ENCODE measurements at places on chromosomes 2 and 18.

- H3K4me3 ChIP-seq: no peak overlapping the region
- peaks cover 5% of the 10 kb centered on the region for H3K4me1 ChIP-seq
- DNase-seq: no peak
- H3K27ac ChIP-seq: no peak overlapping the region
- peaks cover 6% of the 10 kb centered on the region for H3K27me3 ChIP-seq
Observed at GRCh38 chr18:50127516-50128210, 67.3 kb downstream of the MYO5B start.

DNA sequence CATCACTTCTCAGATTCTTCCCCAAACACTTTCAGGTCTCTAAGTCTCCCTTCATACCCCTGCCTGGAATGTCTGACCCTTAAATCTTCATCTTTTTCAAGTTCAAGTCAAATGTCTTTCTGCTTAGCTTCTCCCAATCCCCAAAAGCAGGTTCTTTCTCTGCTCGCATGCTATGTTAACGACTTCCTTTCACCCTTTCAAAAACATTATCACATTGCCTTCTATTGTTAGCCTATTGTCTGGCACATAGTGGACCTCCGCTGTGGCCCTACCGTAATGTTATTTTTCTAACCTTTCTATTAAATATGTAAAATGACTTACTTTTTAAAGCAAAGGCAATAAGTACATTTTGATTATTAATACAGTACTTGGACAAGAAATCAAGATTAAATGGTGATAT, 2.2 kb downstream of the CDKL4 start:
- DNase-seq: no peak
- H3K4me1 ChIP-seq: peaks cover 7% of the 10 kb centered on the region
- no peak overlapping the region for H3K4me3 ChIP-seq
- no peaks in the 10 kb centered on the region for H3K36me3 ChIP-seq
- no peaks in the 10 kb centered on the region for H3K27me3 ChIP-seq
- no peak overlapping the region for H3K27ac ChIP-seq

DNA sequence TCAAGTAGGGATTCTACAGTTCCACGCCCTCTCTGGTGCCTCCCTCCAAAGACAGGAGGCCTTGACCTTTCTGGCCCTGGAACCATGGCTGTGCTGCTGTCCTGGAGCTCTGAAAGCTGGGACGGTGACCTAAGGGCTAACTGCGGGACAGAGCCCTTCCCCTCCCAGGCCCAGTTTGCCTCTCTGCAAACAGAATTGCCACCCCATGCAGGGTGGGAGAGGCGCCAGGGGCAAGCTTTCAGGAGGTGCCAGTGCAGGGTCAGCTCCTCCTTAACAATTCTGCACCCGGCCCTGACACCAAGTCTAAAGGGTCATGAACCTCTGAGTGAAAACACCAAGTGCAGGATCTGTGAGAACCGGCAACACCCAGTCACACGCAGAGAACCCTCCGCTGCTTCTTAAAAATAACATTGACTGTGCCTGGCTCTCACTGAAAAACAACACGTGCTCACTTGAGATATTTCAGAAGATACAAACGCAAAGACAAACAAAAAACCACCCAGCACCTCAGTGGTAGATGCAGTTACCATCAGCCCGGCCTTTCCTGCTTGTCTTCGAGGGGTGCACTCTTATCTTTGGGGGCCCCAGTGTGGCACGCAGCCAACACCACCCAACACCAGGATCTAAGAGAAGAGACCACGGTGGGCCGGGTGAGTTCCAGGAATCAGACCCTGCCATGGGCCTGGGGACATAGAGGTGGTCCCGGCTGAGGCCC, 1.1 kb upstream of the SNED1 start:
- no peak overlapping the region for H3K4me3 ChIP-seq
- no peak for DNase-seq
- H3K36me3 ChIP-seq: no peaks in the 10 kb centered on the region

DNA sequence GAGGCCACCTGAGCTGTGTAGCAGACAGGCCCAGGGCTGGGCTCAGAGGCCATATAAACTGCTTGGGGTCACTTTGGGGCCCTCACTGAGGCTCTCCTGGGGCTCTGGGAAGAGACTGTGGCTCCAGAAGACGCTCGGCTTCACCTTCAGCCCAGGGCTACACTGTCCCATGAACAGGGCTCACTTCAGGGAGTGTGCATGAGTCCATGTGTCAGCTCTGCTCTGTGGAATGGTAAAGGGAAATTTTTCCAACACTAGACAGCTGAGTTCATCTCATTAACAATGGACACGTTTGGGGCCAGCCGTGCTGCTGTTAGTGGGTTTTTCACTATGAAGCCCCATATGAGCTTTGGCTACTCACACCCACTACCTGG, 65.4 kb upstream of the TFCP2L1 start:
- peaks cover 47% of the 10 kb centered on the region for H3K36me3 ChIP-seq
- no peak overlapping the region for H3K27ac ChIP-seq
- H3K27me3 ChIP-seq: no peaks in the 10 kb centered on the region
- no peaks in the 10 kb centered on the region for H3K4me1 ChIP-seq

GRCh38 chr2:238169708-238170251, 11.0 kb downstream of the ERFE start:
- DNase-seq: no peak
- no peak overlapping the region for H3K4me3 ChIP-seq
- no peaks in the 10 kb centered on the region for H3K27me3 ChIP-seq
- H3K36me3 ChIP-seq: peaks cover 43% of the 10 kb centered on the region
- no peak overlapping the region for H3K27ac ChIP-seq

GRCh38 chr2:234345921-234346320, 151.0 kb downstream of the ARL4C start:
- H3K4me3 ChIP-seq: no peak overlapping the region
- H3K27me3 ChIP-seq: no peaks in the 10 kb centered on the region
- no peaks in the 10 kb centered on the region for H3K4me1 ChIP-seq
- H3K27ac ChIP-seq: no peak overlapping the region
- no peaks in the 10 kb centered on the region for H3K36me3 ChIP-seq

GRCh38 chr18:51020536-51020935, 9.5 kb upstream of the SMAD4 start:
- H3K4me1 ChIP-seq: peaks cover 10% of the 10 kb centered on the region
- H3K27ac ChIP-seq: no peak overlapping the region
- DNase-seq: no peak
- H3K27me3 ChIP-seq: no peaks in the 10 kb centered on the region
- H3K36me3 ChIP-seq: peaks cover 22% of the 10 kb centered on the region

DNA sequence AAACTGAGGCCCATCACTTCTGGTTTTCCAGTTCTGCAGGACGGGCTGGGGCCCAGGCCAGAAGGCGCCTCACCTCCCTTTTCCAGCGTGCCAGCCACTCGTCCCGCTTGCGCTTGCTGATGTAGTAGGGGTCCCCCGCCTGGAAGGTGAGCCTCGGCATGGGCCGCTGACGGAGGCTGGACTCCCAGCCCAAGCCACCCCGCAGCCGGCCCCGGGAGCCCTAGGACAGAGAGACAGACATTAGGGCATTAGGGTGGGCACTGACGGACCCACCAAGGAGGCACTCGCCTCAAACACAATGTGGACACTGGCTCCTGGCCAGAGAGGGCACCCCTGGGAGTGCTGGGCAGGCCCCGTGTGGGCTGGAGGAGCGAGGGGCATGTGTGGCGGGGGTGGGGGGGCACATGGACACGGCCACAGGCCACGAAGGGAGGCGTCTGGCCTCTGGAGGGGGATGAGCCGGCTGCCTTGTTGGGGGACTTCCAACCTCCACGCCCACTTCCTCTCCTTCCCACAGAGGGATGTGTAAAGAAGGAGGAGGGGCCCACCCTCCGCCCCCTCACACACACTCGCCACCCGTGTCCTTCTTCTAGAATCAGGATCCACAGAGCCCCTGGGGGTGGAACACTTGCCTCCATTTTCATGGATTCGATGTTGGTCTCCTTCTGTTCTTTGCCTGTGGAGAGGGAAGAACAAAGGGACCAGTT, 66.7 kb downstream of the DNMT3A start:
- no peak overlapping the region for H3K4me3 ChIP-seq
- H3K36me3 ChIP-seq: no peaks in the 10 kb centered on the region
- no peaks in the 10 kb centered on the region for H3K27me3 ChIP-seq
- H3K4me1 ChIP-seq: peaks cover 14% of the 10 kb centered on the region
- DNase-seq: no peak

DNA sequence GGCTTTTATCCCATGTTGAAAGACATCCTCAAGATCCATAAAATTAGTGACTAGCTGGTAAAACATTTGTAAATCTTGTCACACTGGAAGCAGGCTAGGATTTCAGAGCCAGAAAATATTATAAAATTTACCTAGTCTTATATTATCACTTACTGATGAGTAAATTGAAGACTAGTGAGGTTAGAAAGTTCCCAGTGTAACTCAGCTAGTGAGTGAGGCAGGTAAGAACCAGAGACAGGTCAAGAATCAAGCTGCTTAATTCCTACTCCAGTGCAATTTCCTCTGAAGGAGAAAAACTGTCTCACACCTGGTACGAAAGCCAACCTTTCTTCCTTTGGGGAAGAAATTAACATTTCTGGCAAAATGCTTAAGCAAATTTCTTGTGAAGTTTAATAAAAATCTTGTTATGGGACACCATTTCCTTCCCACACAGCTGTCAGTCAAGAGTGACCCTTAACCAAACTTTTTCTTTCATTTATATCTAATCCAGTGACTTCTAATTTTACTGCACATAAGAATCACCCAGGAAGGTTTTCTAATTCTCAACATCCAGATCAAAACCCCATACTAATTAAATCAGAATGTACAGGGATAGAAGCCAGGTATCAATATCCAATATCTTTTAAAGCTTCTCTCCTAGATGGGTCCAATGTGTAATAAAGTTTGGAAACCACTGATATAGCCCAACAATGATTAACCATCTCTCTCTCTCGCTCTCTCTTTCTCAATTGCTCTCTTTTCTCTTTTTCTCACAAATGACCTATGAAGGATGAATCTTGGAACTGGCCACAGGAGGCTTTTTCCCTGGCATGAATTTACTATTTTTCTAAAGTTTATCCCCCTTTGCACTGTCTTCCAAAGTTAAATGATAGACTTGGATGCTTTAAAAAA, 264.3 kb upstream of the SLC39A10 start:
- no peak overlapping the region for H3K4me3 ChIP-seq
- H3K4me1 ChIP-seq: no peaks in the 10 kb centered on the region
- H3K27me3 ChIP-seq: no peaks in the 10 kb centered on the region

DNA sequence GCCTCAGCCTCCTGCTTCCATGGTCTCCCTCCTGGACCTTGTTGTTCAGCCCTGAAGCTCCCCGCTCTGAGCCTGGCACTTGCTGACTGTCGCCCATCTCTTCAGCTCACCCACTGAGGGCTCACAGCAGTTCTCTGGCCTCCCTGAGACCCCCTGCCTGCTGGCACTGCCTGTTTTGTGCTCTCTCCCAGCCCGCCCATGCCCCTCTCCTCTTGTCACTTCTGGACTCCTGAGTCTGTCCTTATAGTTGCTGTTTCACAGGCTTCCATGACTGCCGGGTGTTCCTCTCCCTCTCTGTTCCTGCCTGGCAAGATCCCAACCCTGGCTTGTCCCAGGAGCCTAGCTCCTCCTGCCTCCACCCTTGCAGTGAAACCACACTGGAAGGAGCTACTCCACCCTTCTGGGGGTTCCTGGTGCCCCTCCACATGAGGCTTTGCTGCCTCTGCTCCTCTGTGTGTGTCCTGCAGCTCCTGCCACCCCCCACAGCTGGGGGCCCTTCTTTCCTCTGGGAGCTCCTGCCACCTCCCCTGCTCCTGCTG, 110.6 kb downstream of the CEP192 start:
- H3K4me3 ChIP-seq: no peak overlapping the region
- DNase-seq: no peak
- H3K36me3 ChIP-seq: peaks cover 84% of the 10 kb centered on the region
- H3K4me1 ChIP-seq: no peaks in the 10 kb centered on the region
- H3K27me3 ChIP-seq: no peaks in the 10 kb centered on the region

DNA sequence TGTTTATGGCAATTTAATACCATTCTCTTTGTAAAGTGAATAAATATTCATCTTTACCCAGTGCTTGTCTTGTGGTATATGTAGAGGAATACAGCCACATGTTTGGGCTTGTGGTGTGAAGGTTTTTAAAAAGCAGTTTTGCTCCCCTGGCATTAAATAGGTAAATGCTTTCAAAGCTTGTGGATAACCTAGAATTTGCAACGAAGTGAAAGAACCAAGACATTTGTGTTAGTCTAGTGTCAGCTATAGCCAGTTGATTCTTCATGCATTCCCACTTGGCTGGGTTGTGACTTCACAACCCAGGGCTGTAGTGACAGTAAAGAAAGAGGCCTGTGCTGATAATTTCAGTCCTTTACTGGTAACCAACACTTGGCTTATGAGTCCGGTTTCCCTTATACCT, 32.9 kb upstream of the TOGARAM2 start:
- no peak overlapping the region for H3K4me3 ChIP-seq
- H3K27me3 ChIP-seq: no peaks in the 10 kb centered on the region
- DNase-seq: no peak
- H3K4me1 ChIP-seq: no peaks in the 10 kb centered on the region
- H3K27ac ChIP-seq: no peak overlapping the region

- no peak overlapping the region for H3K4me3 ChIP-seq
- no peak overlapping the region for H3K27ac ChIP-seq
- no peak for DNase-seq
- H3K36me3 ChIP-seq: no peaks in the 10 kb centered on the region
- peaks cover 6% of the 10 kb centered on the region for H3K4me1 ChIP-seq
Observed at GRCh38 chr2:178513876-178514275, 33.6 kb downstream of the PLEKHA3 start.

DNA sequence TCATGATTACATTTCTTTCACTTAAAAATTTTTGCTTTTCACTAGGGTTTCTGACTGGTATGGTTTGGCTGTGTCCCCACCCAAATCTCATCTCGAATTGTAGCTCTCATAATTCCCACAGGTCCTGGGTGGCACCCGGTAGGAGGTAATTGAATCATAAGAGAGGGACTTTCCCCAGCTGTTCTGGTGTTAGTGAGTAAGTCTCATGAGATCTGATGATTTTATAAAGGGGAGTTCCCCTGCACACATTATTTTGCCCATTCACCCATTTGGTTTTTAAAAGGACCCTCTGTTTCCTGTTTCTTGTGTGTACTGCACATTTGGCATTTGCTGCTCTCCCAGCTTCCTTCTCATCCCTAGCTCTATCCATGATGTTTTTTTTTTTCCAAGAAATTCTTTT, 27.8 kb upstream of the NETO1 start:
- H3K4me3 ChIP-seq: no peak overlapping the region
- no peaks in the 10 kb centered on the region for H3K36me3 ChIP-seq
- no peak for DNase-seq
- H3K27ac ChIP-seq: no peak overlapping the region
- no peaks in the 10 kb centered on the region for H3K27me3 ChIP-seq

DNA sequence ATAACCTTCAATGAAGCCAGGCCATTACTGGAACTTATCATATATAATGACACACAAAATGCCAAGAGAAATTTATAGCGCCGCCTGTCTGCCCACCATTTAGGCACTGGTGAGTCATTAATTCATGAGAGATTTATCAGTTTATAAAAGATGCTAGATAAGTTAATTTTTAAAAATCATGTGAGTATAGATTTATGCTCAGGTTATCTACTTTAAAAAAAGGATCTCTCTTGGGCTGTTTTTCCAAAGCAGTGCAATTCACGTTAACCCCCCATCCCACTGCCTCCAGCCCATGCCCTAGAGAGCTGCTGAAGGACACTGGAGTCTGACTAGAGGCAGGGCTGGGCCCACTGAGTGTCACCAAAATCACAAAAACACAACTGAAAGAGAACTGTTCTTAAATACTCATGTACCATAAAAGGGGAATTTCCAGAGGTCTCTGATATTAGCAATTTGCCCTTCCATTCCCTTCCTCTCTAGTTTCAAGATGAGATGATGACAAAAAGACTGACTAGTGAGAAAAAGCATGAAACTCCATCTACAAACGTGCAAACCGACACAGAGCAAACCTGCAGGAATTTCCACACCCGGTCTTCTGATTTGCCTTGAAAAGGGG, 160.8 kb downstream of the BCL2 start:
- H3K27ac ChIP-seq: no peak overlapping the region
- no peak for DNase-seq

- H3K4me1 ChIP-seq: peaks cover 10% of the 10 kb centered on the region
- no peak overlapping the region for H3K27ac ChIP-seq
- H3K36me3 ChIP-seq: no peaks in the 10 kb centered on the region
- H3K4me3 ChIP-seq: no peak overlapping the region
Observed at GRCh38 chr2:42101206-42102023, 53.6 kb downstream of the PKDCC start.

All from neuronal stem cell (in vitro differentiated cells).